ENCODE measurements at places on chromosomes 2 and 18. TPM values are rescaled to one million over a fixed set of nuclear protein-coding genes. Genes with fewer than 3 reads are reported as not detected.

GRCh38 chr2:224545884-224546644 lies 39.1 kb downstream of the CUL3 start:
- H3K4me1 ChIP-seq, result peaks cover 21% of the 10 kb centered on the region
- no peak for DNase-seq
- no peaks in the 10 kb centered on the region for H3K36me3 ChIP-seq
- no peak overlapping the region for H3K4me3 ChIP-seq

- peak; percentile 31 for DNase-seq
- H3K4me3 ChIP-seq, result no peak overlapping the region
- H3K27ac ChIP-seq, result peak overlapping the region; percentile 47
- H3K27me3 ChIP-seq, result no peaks in the 10 kb centered on the region
- peaks cover 55% of the 10 kb centered on the region for H3K36me3 ChIP-seq
- H3K4me1 ChIP-seq, result peaks cover 10% of the 10 kb centered on the region
Observed at GRCh38 chr2:9347411-9347881, 75.9 kb downstream of the ITGB1BP1 start.

DNA sequence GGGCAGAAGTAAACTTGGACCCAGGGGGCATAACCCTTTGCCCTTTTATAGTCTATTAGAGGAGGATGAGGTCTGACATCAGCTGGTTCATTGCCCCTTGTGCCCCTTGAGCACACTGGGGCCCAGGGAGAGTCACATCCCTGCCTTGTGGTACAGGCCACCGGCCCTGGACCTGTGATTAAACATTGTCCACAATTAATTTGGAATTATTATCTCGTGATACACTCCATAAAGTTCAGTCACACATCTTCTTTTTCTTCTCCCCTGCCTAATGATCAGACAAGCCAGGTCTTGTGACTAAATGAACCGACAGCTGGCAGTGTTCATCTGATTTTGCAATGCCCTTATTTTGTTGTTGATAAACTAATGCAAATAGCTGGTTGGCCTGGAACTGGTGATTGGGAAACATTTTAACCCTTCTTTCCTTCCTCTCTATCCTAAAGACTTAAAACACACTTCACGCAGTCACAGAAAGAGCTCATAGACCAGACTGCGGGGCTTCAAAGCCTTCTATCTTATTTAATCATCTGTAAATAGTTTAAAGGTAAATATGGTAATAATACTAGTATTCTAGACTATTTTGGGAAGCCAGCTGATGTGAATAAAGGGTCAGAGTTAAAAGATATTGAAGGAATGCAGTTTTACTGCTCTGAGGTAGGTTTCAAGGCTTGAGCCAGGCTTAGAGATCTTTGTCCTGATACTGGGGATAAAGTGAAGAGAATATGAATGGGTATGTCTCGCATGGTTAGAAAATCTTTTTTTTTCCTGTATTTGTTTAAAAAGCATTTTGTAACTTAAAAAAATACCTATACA lies 13.4 kb downstream of the IL1R1 start:
- no peak for DNase-seq
- H3K36me3 ChIP-seq, result peaks cover 65% of the 10 kb centered on the region
- H3K27ac ChIP-seq, result no peak overlapping the region
- no peak overlapping the region for H3K4me3 ChIP-seq
- H3K4me1 ChIP-seq, result peaks cover 11% of the 10 kb centered on the region
- H3K27me3 ChIP-seq, result no peaks in the 10 kb centered on the region

- peak overlapping the region; percentile 97 for H3K27ac ChIP-seq
- H3K36me3 ChIP-seq, result no peaks in the 10 kb centered on the region
- no peaks in the 10 kb centered on the region for H3K27me3 ChIP-seq
- H3K4me3 ChIP-seq, result peak overlapping the region; percentile 92
- DNase-seq, result peak; percentile 71
- H3K4me1 ChIP-seq, result peaks cover 16% of the 10 kb centered on the region
Observed at GRCh38 chr18:49814147-49814499, 790 bp upstream of the ACAA2 start.

DNA sequence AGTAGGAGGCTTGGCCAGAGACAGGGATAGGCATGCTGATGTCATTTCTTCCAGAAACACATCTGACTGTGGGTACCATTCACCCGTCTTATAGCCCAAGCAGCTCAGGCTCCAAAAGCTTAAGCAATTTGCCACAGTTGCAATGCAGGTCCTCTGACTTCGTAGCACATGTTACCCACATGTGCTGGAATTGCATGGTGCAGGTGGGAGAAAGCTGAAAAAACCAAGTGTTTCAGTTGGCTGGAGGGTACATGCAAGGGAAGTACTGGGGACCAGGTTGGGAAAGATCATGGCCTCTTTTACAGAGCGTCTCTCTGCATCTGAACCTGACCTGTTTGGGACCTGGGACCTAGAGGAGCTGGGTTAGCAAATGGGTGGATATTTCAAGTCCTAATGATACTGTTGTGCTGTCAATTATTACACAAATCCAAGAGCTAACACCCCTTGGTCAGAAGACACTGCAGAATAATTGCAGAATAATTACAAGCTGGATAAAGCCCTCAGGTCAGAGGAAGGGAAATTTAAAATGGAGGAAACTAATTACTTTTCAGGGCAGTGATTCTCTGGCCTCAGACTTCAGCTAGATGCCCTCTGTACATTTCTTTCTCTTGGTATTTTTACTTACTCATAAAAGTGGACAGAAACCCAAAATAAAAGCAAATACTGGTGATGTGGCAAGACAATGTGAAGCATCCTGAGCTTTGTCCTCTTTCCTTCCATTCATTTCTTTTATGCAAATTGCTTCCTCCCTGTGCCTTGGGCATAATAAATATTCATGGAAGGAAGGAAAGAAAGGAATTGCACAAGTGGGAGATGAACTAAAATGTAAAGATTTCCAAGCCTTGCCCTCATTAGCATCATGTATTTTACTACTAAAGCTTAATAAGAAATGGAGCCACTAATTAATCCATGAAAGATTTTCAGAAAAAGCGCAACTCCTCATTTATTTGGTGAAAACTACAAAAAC lies 45.6 kb upstream of the TTC39C start:
- no peaks in the 10 kb centered on the region for H3K27me3 ChIP-seq
- no peak overlapping the region for H3K4me3 ChIP-seq
- H3K36me3 ChIP-seq, result no peaks in the 10 kb centered on the region
- no peaks in the 10 kb centered on the region for H3K4me1 ChIP-seq

GRCh38 chr2:1147873-1148612 lies 197.4 kb downstream of the SNTG2 start:
- H3K27me3 ChIP-seq, result no peaks in the 10 kb centered on the region
- H3K4me1 ChIP-seq, result no peaks in the 10 kb centered on the region
- H3K36me3 ChIP-seq, result no peaks in the 10 kb centered on the region
- H3K4me3 ChIP-seq, result no peak overlapping the region
- H3K27ac ChIP-seq, result no peak overlapping the region
- no peak for DNase-seq

DNA sequence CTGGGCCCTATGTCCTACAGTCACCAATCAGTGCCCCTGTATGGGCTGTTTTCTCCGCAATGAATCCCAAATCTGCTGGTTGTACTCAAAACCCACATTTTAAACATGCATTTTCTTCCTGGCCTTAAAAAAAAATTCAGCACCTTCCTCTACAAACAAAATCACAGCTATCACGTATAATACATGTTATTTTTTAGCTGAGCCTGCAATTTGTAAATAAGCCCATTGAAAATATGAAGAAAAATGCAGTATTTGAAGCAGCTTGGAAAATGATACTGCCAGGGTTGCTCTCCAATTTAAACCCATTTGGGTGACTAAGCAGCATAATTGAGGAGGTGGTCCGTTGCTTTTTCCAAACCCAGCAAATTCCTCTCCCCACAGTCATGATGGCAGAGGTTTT lies 33.0 kb upstream of the GYPC start:
- DNase-seq, result no peak
- no peaks in the 10 kb centered on the region for H3K27me3 ChIP-seq
- H3K36me3 ChIP-seq, result no peaks in the 10 kb centered on the region
- no peak overlapping the region for H3K27ac ChIP-seq
- peaks cover 7% of the 10 kb centered on the region for H3K4me1 ChIP-seq

DNA sequence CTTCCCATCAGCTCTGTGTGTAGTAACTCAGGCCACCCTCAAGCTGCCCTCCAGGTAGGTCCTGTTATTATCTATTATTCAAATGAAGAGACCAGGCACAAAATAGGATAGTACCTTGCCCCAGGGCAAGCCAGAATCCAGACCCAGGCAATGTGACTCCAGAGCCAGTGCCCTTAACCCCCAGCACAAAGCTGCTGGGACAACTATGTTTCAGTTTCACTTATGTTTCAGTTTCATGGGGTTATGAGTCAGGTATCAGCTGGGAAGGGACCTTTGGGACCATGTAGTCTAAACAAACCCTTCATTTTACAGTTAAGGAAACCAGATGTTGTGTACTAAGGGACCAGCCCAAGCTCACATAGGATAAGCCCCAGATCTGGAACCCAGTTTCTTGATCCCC lies 10.0 kb downstream of the HK2 start:
- H3K36me3 ChIP-seq, result no peaks in the 10 kb centered on the region
- H3K4me1 ChIP-seq, result peaks cover 58% of the 10 kb centered on the region
- H3K4me3 ChIP-seq, result no peak overlapping the region

DNA sequence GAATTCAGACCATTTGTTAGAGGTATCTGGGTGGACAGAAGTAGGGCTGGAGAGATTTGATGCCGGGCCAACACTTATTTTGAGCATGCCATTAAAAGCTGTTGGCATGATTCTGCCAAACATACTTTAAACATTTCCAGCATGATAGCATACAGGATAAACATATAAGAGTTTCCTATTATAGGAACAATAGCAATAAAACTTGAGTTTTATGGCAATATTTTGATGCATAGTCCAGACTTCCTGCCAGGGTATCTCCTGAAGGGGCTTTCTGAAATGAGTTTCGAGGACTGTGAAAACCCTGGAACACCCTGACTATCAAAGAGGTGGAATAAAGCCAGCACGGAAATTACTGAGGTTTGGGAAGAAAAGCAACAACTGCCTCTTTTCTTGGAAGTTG lies 1398.0 kb upstream of the NXPH2 start:
- no peaks in the 10 kb centered on the region for H3K36me3 ChIP-seq
- H3K27me3 ChIP-seq, result no peaks in the 10 kb centered on the region
- peak overlapping the region; percentile 78 for H3K27ac ChIP-seq
- DNase-seq, result no peak
- H3K4me1 ChIP-seq, result no peaks in the 10 kb centered on the region
- no peak overlapping the region for H3K4me3 ChIP-seq

DNA sequence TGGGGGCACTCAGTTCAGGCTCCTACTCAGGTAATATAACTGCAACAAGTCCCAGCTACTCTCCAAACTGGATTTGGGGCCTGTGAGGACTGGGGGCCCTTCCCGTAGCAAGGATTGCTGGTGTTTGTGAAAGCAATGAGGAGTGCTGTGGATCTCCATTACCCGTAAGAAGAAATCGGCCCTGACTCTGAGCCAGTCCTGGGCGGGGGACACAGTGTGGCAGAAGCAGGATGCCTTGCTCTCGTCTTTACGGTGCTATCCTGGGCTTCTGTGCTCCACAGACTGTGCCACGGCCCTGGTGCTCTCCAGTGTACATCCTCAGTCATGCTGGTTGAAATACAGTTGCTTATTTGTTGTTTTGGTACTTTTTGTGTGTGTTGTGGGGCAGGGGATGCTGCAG lies 172.9 kb downstream of the NDUFA10 start:
- H3K27me3 ChIP-seq, result no peaks in the 10 kb centered on the region
- no peak overlapping the region for H3K27ac ChIP-seq
- DNase-seq, result no peak
- no peaks in the 10 kb centered on the region for H3K4me1 ChIP-seq

DNA sequence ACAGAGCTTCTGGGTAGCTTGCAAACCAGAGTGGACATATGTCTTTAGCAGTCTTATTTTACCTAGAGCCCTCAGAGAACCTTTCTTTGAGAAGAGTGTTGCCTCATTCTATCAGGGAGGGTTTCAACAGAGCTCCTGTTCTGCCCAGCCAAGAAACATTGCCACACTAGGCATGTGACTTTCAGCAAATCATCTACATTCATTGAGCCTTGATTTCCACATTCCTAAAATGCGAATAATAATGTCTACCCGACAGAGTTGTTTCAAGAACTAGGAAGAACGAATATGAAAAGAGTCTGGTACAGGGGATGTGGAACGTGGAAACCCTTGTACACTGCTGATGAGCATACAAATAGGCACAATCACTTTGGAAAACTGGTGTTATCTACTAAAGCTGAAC lies 7.8 kb upstream of the PRKAG3 start:
- DNase-seq, result no peak
- no peak overlapping the region for H3K4me3 ChIP-seq
- H3K36me3 ChIP-seq, result no peaks in the 10 kb centered on the region
- no peaks in the 10 kb centered on the region for H3K27me3 ChIP-seq

- H3K27ac ChIP-seq, result no peak overlapping the region
- no peaks in the 10 kb centered on the region for H3K27me3 ChIP-seq
- H3K4me3 ChIP-seq, result no peak overlapping the region
- H3K4me1 ChIP-seq, result no peaks in the 10 kb centered on the region
- H3K36me3 ChIP-seq, result no peaks in the 10 kb centered on the region
Observed at GRCh38 chr2:120825370-120826259, 89.9 kb downstream of the GLI2 start.

- H3K36me3 ChIP-seq, result no peaks in the 10 kb centered on the region
- no peaks in the 10 kb centered on the region for H3K27me3 ChIP-seq
- no peak overlapping the region for H3K27ac ChIP-seq
- no peak overlapping the region for H3K4me3 ChIP-seq
- H3K4me1 ChIP-seq, result no peaks in the 10 kb centered on the region
Observed at GRCh38 chr2:188898261-188898660, 75.9 kb upstream of the COL3A1 start.

Gene IL18R1
- total RNA-seq, result 1.8 TPM

Gene RAB27B
- 0.21 TPM for total RNA-seq

Gene NGEF
- not detected for total RNA-seq

Gene TMEM198
- 2.3 TPM for total RNA-seq

Gene RFTN2
- total RNA-seq, result 4.1 TPM
